ENCODE measurements at places on chromosomes 1 and 21.

DNA sequence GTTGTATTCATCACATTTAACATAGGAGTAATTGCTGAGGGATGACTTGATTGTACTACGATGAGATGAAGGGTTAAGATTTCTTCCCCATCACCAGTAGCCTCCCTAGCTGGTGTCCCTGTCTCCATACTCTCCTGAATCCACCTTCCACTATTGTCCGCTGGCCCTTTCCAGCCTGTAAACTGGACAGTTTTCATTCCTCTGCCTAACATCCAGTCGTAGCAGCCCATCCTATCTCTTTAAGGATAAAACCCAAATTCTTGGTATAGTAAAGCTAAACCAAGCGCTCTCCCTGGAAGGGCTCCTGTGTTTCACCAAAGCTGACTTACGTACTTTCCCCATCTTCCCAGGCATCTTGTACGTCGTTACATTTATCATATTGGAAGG, 670 bp downstream of the COX20 start:
- no peak for DNase-seq

DNA sequence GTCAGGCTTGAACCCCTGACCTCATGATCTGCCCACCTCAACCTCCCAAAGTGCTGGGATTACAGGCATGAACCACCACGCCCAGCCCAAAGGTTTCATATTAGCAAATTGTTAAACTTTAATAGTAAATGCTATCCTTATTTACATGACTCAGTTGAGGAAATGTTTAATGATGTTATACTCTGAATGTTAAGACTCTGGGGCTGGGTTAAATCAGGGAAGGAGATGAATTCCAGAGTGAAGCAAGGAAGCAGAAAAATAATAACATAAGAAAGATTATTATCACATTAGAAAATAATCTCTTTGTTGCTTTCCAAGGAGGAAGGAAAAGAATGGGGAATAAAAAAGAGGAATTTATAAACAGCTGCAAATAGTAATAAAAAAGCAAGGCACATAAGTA, 105.3 kb downstream of the PTGS2 start:
- DNase-seq: no peak

DNA sequence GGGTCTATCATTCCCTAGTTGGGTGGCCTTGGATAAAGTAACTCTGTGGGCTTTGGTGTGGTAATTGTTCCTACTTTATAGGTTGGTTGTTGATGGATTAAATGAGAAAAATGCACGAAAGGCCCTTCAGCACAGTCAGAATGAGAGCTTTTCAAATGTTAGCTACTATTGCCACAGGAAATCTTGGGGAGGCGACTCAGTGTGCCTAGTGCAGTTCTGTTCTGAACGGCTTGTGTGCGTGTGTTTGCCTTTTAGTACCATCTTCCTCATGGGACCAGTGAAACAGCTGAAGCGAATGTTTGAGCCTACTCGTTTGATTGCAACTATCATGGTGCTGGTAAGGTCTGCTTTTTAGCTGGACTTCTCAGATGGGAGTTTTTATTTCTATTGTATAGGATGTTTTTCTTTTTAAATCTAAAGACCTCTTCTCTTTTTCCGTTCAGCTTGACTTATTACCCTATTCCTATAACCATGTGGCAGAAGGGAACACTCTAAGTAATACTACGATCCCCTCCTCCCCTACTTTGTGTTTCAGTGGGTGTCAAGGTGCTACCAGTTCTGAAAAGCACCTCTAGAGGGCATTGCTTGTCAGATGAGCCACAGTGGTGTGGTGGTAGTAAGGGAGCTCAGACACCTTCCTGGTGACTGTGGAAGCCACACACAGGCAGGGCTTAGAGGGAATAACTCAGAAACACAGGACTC, 9.2 kb downstream of the SFT2D2 start:
- no peak for DNase-seq

DNA sequence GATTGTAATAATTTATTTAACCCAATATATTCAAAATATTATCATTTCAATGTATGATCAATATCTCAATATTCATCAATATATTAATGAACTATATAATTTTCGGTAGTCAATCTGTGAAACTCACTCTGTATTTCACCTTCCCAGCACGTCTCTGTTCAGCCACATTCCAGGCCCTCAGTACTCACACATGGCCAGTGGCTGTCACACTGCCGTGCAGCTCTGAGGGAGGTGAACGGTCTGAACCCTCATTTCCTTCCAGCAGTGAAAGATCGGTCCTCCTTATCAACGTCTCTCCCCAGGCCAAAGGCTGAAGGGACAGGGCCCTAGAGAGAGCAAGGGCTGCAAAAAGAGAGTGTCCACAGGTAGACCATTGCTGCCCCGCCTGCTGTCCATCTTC, 39.5 kb upstream of the ZNF124 start:
- no peak for DNase-seq

- DNase-seq: no peak
These were observed 10.6 kb downstream of the GFI1 start for GRCh38 chr1:92476071-92476631.

- DNase-seq: no peak
These were observed 7.7 kb downstream of the CFAP298 start for GRCh38 chr21:32604464-32604863.

DNA sequence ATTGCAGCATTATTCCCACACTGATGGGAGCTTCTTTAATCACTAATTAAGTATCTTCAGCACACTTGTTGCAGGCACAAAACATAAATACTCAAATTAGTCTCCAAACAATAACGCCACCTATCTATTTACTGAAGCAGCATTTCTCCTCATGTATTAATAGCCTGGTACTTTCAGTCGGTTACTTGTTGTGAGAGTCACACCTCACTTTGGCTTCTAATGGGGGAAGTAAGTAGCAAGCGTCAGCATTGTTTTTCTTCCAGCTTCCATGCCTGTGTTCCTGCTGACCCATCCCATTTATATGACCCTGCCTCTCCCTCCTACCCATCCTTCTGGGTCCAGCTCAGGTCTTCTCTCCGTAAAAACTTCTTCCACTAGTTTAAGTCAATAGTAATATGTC, 31.9 kb upstream of the DENND1B start:
- no peak for DNase-seq

DNA sequence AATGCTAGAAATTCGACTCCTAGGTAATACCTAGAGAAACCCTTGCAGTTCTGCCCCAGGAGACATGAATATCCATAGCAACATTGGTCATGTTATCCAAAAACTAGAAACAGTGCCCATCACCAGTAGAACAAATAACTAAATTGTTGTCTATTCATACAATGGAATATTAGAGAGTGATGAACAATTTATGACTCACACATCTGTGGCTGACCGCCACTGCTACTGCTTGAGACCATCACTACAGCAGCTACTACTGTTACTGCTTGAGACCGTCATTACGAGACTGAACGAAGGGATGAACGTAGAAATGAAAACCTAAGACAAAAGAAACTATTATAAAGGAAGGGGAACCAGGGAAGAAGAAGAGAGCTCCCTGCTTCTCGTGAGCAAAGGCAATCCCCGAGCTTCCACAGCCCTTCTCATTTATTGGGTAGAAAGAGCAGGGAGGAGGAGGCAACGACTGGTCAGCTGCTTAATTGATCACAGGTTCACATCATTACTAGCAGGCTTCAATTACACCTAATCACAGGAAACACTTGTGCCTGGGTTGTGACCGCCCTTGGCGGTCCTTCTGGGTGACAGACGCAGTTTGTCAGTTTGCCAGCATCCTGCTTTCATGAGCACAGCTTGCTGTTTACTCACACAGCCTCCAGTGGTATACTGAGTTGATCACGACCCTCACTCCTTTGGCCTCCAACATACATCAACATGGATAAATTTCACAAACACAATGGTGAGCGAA, 14.1 kb upstream of the PADI4 start:
- no peak for DNase-seq

Measured in stimulated activated CD8-positive, alpha-beta memory T cell treated with anti-CD3 and anti-CD28 coated beads, Interleukin-12 subunit alpha, Interleukin-12 subunit beta, amount 100 ng/mL, for 1 hour (primary cell).